H9 (cell line): ENCODE measurements at places on chromosomes 7 and 10. TPM values are rescaled to one million over a fixed set of nuclear protein-coding genes. Genes with fewer than 3 reads are reported as not detected.

GRCh38 chr7:33823913-33824312, 81.4 kb upstream of the BMPER start:
- no peak overlapping the region for H3K4me3 ChIP-seq
- DNase-seq: no peak
- H3K27ac ChIP-seq: no peak overlapping the region
- no peaks in the 10 kb centered on the region for H3K36me3 ChIP-seq
- H3K27me3 ChIP-seq: no peaks in the 10 kb centered on the region

DNA sequence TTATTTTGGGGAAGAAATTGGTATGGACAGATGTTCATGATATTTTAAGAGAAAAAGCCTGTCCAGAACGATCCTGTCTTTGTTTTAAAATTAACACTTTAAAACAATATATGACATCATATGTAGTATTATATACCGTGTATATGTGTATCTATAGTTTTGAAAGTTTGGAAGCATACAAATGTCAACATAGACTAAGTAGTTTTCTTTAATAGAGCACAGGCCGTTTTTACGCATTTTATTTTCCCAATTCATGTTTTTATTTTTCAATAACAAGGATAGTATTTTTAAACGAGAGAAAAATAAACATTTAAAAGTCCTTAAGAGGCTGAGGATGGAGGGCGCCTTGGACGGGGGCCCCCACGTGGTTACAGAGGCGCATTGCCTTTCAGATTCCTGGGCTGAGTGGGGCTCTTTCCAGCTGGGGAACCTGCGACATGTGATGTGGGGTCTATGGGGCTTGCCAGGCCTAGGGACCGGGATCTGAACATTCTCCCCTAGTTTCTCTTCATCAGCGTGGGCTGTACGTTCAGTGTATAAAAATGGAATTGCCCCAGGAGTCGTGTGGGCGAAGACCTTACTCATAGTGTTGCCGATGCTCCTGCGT, 127.8 kb upstream of the ZNF746 start:
- DNase-seq: peak; percentile 65
- H3K36me3 ChIP-seq: peaks cover 6% of the 10 kb centered on the region; the same call in 2 of the 3 replicates
- no peaks in the 10 kb centered on the region for H3K4me1 ChIP-seq
- no peaks in the 10 kb centered on the region for H3K27me3 ChIP-seq
- peak overlapping the region; percentile 72 for H3K4me3 ChIP-seq
- H3K27ac ChIP-seq: no peak overlapping the region

GRCh38 chr7:42768045-42768444, 143.8 kb downstream of the C7orf25 start:
- DNase-seq: peak; percentile 36
- no peaks in the 10 kb centered on the region for H3K36me3 ChIP-seq
- H3K27ac ChIP-seq: no peak overlapping the region
- H3K4me1 ChIP-seq: no peaks in the 10 kb centered on the region
- H3K27me3 ChIP-seq: no peaks in the 10 kb centered on the region
- no peak overlapping the region for H3K4me3 ChIP-seq

GRCh38 chr7:128063088-128063487, 31.9 kb upstream of the LRRC4 start:
- no peak for DNase-seq
- H3K27me3 ChIP-seq: no peaks in the 10 kb centered on the region
- H3K36me3 ChIP-seq: no peaks in the 10 kb centered on the region; the same call in 1 of the 2 replicates
- no peak overlapping the region for H3K27ac ChIP-seq
- H3K4me3 ChIP-seq: no peak overlapping the region

DNA sequence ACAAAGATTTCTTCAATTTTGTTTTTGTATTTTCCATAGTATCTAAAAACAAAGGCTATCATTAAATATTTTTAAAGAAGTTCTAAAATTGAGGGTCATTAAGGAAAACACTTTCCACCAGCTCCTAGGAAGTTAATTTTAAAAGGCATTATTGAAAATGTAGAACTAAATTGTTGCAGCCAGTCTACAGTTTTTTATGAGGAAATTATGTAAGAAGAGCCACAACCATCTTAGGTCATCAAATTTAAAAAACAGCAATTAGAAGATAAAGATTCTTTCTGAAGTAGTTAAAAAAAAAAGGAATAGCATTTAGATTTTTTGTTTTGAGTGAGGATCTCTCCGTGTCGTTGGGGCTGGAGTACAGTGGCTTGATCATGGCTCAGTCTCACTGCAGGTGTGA, 161.7 kb downstream of the NRBF2 start:
- no peak for DNase-seq
- no peaks in the 10 kb centered on the region for H3K4me1 ChIP-seq
- no peaks in the 10 kb centered on the region for H3K36me3 ChIP-seq
- no peak overlapping the region for H3K27ac ChIP-seq
- H3K27me3 ChIP-seq: no peaks in the 10 kb centered on the region

DNA sequence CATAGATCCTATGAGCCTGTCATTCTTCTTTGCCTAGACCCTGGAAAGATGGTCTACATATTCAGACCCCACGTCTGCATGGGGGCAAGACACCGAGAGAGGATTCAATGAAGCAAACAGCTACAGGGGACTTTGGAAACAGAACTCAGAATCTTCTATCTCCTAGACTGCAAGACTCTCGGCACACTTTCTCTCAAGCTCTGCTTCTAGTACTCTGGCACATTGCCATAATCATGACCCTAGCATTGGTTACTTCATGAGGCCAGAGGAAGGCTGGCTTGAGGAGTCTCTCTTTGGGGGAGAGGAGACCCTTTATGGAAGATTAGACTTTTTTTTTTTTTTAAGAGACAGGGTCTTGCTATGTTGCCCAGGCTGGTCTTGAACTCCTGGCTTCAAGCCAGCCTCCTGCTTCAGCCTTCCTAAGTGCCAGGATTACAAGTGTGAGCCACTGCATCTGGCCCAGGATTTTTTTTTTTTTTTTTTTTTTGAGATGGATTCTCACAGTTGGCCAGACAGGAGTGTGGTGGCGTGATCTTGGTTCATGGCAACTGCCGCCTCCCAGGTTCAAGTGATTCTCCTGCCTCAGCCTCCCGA, 20.7 kb downstream of the CCDC3 start:
- no peak overlapping the region for H3K27ac ChIP-seq
- no peak overlapping the region for H3K4me3 ChIP-seq
- H3K27me3 ChIP-seq: no peaks in the 10 kb centered on the region
- no peaks in the 10 kb centered on the region for H3K36me3 ChIP-seq
- H3K4me1 ChIP-seq: no peaks in the 10 kb centered on the region

- no peaks in the 10 kb centered on the region; the same call in 1 of the 2 replicates for H3K4me1 ChIP-seq
- H3K27ac ChIP-seq: no peak overlapping the region
- H3K4me3 ChIP-seq: no peak overlapping the region
- no peaks in the 10 kb centered on the region for H3K27me3 ChIP-seq
- no peaks in the 10 kb centered on the region for H3K36me3 ChIP-seq
Measured at GRCh38 chr10:34911661-34912205, 96.6 kb upstream of the PARD3 start.

DNA sequence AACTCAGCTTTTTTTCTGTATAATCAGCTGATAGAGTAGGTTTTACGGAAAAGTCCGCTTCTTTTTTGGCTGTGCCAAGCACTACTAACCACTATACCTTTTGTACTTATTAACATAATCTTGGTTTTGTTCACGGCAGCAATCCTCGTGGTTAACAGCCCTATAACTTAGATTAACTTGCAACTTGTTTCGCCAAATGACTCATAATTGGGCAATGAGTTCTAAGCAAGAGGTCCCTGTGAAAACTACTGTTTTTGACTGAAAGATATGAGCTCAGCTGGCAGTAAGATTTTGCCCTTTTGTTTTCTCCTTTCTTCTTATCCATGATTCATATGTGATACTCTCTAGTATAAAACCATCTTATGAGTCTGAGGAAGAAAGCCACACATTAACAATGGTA, 345.0 kb upstream of the PCDH15 start:
- H3K4me1 ChIP-seq: no peaks in the 10 kb centered on the region
- no peak for DNase-seq
- no peaks in the 10 kb centered on the region for H3K36me3 ChIP-seq

- no peak overlapping the region for H3K27ac ChIP-seq
- H3K4me3 ChIP-seq: no peak overlapping the region
- no peaks in the 10 kb centered on the region for H3K4me1 ChIP-seq
- H3K27me3 ChIP-seq: no peaks in the 10 kb centered on the region
- DNase-seq: peak; percentile 59
Measured at GRCh38 chr10:26573674-26574073, 123.8 kb upstream of the PDSS1 start.

GRCh38 chr10:124517931-124518330, 56.3 kb downstream of the LHPP start:
- no peak overlapping the region for H3K27ac ChIP-seq
- H3K36me3 ChIP-seq: peaks cover 8% of the 10 kb centered on the region; the same call in 2 of the 3 replicates
- H3K4me1 ChIP-seq: no peaks in the 10 kb centered on the region
- no peaks in the 10 kb centered on the region for H3K27me3 ChIP-seq
- no peak overlapping the region for H3K4me3 ChIP-seq

- H3K27me3 ChIP-seq: no peaks in the 10 kb centered on the region
- no peaks in the 10 kb centered on the region for H3K4me1 ChIP-seq
- H3K36me3 ChIP-seq: no peaks in the 10 kb centered on the region; the same call in 1 of the 2 replicates
- H3K4me3 ChIP-seq: peak overlapping the region; percentile 93
- H3K27ac ChIP-seq: no peak overlapping the region
Measured at GRCh38 chr7:100613412-100614175, 1.3 kb downstream of the MOSPD3 start.

- H3K4me1 ChIP-seq: no peaks in the 10 kb centered on the region
- no peak for DNase-seq
- H3K4me3 ChIP-seq: no peak overlapping the region
- no peak overlapping the region for H3K27ac ChIP-seq
Measured at GRCh38 chr10:62735464-62736167, 68.9 kb upstream of the ADO start.

The LRRC27 gene
- 1.9 and 2.7 TPM in 2 replicates for total RNA-seq
